IPS-NIHi11 (cell line): ENCODE measurements at places on chromosomes 2 and 18.
A peak's percentile ranks its signal among the peaks of the same experiment; 100 is the strongest.

DNA sequence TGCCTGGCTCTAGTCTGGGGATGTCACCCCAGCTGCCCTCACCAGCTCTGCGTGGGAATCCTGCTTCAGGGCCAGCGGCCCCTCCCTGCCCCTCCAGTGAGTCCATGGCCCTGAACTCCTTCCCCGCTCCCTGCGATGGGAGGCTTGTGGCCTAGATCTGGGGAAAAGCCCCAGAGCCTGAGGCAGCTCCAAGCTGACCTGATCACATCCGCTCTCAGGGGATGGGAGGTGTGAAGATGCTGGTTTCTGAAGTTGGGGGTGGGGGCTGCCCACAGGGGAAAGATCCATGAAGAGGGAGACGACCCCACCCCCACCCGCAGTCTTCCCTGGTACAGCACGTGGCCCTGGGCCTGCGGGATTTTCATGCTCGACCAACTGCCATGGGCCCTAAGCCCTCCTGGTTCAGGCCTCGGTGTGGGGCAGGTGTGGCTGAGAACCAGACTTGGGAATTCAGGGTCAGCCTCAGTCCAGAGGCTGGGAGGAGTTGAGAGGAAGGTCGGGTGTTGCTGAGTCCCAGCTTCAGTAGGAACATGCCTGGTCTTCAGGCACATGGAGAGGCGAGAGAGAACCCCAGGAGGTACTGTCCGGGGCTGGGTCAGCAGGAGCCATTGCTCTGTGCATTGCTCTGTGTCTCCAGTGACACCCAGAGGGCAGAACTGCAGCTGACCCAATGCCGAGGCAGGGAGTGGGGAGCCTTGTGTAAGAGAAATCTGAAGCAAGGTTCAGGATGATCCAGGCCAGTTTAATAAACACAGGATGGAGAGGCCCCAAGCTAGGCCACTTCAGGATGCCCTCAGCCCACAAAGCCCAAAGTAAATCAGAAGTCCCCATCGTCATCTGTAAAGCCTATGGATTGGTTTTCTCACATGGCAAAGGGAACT lies 115.1 kb downstream of the CAPN13 start:
- DNase-seq: no peak

- DNase-seq: peak; percentile 72
Measured at GRCh38 chr18:57447154-57447621, 12.0 kb downstream of the ONECUT2 start.

DNA sequence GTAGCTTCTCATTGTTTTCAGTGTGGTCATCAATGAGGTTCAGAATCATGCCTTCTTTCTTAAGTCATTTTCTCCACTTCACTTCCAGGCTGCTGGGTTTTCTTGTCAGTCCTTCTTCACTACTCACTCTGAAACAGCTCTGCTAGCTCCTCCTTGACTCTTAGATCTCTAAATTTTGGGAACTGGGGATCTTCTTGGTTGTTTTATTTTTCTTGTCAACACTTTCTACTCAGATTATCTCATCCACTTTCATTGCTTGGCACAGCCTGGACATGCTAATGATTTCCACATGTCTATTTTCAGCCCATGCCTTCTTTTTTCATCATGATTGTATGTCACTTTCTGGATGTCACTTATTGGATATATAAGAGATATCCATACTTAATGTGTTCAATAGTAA lies 517.8 kb upstream of the DSEL start:
- DNase-seq: no peak

DNA sequence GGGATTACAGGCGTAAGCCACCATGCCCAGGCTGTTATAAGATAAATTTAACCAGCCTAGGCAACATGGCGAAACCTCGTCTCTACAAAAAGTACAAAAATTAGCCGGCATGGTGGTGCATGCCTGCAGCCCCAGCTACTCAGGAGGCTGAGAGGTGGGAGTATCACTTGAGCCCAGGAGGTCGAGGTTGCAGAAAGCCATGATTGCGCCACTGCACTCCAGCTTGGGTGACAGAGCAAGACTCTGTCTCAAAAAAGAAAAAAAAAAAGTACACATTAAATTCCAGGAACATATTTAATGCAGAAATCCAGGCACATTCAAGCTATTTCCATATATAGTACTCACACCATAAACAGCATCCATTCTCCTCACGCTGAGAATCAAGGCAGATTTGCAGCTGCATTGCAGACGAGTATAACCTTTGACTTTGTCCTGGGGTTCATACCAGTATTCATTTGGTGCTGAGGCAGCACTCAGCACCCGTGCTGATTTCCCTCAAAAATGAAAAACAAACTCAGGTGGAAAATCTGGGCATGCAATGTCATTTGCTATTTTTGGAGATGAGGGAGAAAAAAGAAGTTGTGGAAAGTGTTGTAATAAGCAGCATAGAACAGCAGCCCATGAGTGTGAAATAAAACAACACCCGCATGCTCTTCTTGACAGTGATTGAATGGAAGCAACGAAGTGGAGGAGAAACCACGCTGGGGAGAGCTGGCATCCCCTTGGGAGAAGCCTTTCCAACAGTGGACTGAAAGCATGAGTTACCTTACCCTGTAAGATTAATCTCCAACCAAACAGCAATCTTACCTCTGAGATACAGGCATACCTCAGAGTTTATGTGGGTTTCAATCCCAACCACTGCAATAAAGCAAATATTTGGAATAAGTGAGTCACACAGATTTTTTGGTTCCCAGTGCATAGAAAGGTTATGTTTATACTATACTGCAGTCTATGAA lies 46.8 kb upstream of the ANXA4 start:
- no peak for DNase-seq

GRCh38 chr18:44803019-44803650 lies 122.4 kb downstream of the SETBP1 start:
- DNase-seq: peak; percentile 16

DNA sequence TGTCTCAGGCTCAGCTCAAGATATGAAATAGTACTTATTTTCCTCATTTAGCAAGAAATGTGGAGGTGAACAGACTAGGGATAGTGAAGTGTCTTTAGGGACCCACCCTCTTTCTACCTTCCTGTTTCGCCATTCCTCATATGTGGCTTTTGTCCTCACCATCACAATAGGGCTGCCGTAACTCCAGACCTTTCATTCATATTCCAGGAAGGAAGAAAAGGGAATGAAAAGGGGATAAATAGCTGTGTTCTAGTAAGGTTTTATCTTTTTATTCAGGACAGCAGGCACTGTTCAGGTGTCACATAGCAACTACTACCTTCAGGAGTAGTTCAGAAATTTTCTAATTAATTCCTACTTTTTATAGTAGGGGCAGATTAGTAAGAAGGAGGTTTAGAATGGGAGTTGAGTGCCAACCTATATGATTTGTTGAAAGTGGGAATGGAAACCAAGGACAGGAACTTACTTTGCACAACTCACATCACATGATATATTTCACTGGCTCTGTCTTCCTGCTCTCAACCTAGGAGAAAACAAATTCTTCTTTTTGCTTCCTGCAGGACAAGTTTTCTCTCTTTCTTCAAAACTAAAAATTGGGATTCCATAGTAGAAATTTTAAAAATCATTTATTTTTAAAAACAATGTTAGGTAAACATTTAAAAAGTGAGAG lies 36.0 kb upstream of the HDAC4 start:
- no peak for DNase-seq

- no peak for DNase-seq
Measured at GRCh38 chr2:72263776-72264060, 116.1 kb upstream of the CYP26B1 start.

- no peak for DNase-seq
Measured at GRCh38 chr2:235678712-235679111, 184.9 kb downstream of the AGAP1 start.

- DNase-seq: no peak
Measured at GRCh38 chr2:104290566-104290891, 563.4 kb upstream of the POU3F3 start.

GRCh38 chr2:132581991-132582738 lies 87.8 kb downstream of the LYPD1 start:
- no peak for DNase-seq

DNA sequence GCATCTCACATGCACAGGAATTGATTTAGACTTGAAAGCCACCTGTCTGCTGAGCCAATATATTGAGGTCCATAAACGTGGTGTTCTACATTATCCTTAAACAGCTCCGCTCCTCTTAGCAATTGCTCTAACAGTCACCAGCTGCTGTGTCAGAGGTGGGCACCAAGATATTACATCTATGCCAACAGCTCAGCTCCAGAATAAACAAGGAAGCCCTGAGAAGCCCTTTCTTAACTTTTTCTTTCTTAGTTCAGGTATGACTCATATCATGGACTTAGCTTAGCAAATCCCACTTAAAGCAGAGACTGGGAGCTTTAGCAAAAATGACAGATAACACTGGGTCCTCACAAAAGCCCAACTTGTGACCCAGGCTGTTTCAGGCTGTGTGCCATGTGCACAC lies 436.6 kb downstream of the IRS1 start:
- DNase-seq: no peak

DNA sequence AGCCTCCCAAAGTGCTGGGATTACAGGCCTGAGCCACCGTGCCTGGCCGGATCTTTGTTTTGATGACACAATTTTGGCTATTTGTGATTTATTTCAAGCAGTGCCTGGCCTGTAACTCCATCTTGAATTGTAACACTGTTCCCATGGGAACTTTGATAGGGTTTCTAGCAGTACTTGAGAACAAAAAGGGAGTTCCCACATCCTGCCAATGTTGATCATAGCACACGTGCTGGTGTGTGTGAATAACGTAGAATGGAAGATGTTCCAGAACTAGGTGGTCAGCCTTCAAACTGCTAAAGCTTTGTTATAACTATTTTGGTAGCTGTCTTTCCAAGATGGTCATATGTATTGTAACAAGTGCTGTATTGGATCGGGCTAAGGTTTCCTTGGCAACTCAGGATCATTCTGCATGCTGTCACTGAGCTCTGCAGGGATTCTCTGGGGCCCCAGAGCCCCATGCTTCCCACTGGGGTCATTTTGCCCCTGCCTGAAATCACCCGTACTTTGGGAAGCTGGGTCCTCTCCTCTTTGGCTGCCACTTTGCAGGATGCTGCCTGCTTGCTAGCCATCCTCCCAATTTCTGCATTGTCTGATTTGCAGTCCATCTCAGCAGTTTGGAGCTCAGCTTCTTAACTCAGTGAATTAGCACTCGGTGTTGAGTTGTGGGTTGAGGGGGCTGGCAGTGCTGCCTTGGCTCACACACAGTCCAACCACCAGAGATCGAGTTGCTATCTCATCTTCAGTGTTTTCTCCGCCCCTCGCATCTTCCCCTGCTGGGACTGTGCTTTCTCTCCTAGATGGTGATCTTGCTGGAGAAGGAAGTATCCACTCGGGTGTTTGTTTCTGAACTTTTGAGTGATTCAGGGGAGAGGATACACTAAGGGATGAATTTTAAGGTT lies 26.8 kb downstream of the SH3RF3 start:
- peak; percentile 38 for DNase-seq

DNA sequence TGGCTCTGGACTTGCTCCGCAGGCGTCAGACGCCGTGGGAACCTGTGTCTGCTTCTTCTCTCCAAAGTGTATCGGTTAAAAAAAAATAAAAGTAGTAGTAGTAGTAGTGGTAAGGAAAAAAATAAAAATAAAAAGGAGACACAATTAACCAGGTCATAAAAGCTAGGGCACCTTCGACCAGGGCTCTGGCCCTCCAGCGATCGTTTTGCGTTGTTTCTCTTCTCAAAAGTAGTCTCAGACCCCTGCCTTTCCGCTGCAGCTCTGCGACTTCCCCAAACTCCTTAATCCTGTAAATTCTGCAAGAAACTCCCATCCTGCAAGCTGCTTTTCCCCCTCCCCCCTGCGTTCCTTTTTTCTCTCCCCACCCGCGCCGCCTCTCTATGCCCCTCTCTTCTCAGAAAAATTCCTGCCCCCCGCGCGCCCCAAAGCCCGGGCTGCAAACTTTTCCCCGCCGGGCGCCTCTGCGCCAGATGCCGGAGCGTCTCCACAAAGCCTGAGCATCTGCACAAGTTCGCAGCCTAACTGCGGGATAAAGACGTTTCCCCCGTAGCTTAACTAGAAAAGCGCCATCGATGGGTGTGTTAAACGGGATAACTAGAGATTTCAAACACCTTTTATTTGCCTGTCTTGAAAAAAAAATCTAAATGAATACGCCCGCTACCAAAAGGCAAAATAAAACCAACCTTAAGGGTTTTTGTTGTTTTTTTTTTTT lies 1.8 kb upstream of the SALL3 start:
- no peak for DNase-seq
